Purkinje cell (primary cell): ENCODE measurements at places on chromosomes 12 and 14. TPM values are rescaled to one million over a fixed set of nuclear protein-coding genes. Genes with fewer than 3 reads are reported as not detected.

GPR68 gene
- 0.57 and 0.87 TPM in 2 replicates for polyA plus RNA-seq

CRACR2A gene
- 1.6 TPM in 1 of 2 replicates, not detected in the other for polyA plus RNA-seq

TROAP gene
- polyA plus RNA-seq, result not detected in 2 replicates

BMP4 gene
- polyA plus RNA-seq, result 1.2 TPM in 1 of 2 replicates, not detected in the other

KRT85 gene
- not detected in 2 replicates for polyA plus RNA-seq

CEBPE gene
- polyA plus RNA-seq, result not detected in 2 replicates

INSM2 gene
- polyA plus RNA-seq, result 3.4 and 5.3 TPM in 2 replicates

CDH24 gene
- 0.20 TPM in 1 of 2 replicates, not detected in the other for polyA plus RNA-seq

RERG gene
- 4.2 and 14.3 TPM in 2 replicates for polyA plus RNA-seq

CLEC1A gene
- polyA plus RNA-seq, result 0.24 TPM in 1 of 2 replicates, not detected in the other

B4GALNT3 gene
- 0.74 TPM in 1 of 2 replicates, not detected in the other for polyA plus RNA-seq

CCDC196 gene
- polyA plus RNA-seq, result 0.65 TPM in 1 of 2 replicates, not detected in the other
